NCI-H1436 (cell line): ENCODE measurements at places on chromosomes 4 and X.

- no peak for DNase-seq
These were observed 42.9 kb upstream of the PROM1 start for GRCh38 chr4:16126714-16127113.

DNA sequence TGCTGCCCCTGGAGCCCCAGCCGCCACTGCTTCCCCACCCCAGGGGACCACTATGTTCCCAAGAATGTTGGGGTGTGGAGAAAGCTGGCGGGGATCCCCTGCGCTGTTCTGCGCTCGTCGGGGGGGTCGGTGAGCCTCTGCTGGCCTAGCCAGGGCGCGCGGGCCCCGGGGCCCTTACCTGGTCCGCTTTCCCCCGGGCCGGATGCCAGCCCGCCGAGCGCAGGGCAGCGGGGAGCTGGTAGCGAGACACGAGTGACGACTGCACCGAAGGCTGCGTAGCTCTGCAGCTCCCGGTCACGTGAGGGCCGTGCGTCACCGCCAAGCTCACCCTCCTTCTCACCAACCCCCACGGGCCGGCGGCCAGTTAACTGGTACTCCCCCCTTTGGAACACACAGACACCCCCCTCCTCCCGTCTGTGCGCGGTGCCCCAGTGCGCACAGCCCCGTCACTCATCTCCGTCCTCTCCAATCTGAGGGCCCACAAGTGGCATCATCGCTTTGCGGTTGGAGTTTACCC lies at the start of gene BEX1:
Gene BEX1 (minus strand): TSS at position 254 of the 517 bp plus-strand sequence. CDS start 897 bp downstream, outside the sequence.
- peak; percentile 95 for DNase-seq

GRCh38 chr4:3369781-3370674 lies 71.7 kb upstream of the HGFAC start:
- DNase-seq = no peak

- no peak for DNase-seq
These were observed 62.8 kb downstream of the SMIM20 start for GRCh38 chr4:25976780-25977179.

- DNase-seq = no peak
These were observed 23.9 kb upstream of the CXCL13 start for GRCh38 chr4:77581724-77582123.

- no peak for DNase-seq
These were observed 69.5 kb downstream of the AASDH start for GRCh38 chr4:56317749-56318148.

GRCh38 chrX:626745-627509 lies 3.7 kb upstream of the SHOX start:
- no peak for DNase-seq

DNA sequence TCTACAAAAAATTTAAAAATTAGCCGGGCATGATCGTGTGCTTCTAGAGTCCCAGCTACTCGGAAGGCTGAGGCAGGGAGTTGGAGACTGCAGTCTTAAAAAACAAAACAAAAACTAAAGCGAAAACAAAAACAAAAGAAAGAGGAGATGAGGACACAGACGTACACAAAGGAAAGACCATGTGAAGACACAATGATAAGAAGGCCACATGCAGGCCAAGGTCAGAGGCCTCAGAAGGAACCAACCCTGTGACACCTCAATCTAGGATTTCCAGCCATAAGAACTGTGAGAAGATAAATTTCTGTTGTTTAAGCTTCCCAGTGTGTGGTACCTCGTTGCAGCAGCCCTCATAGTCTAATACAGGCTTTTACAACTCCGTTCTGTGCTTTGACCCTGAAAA lies 177.0 kb upstream of the ATP6AP2 start:
- DNase-seq = no peak

- DNase-seq = no peak
These were observed 412 bp downstream of the SLC10A3 start for GRCh38 chrX:154490021-154490413.

DNA sequence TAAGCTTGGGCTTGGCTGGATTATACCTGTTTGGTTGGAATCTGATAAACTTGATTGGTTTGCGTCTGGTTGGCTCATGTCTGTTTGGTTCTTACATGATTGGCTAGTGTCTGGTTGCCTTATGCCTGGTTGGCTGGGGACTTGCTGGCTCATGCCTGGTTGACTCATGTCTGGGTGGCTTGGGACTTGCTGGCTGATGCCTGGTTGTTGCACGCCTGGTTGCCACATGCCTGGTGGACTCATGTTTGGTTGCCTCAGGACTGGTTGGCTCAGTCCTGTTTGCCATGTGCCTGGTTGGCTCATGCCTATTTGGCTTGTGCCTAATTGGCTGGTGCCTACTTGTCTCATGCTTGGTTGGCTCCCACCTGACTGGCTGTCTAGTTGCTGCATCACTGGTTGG lies 104.5 kb downstream of the APOOL start:
- no peak for DNase-seq

- no peak for DNase-seq
These were observed 34.6 kb downstream of the HADH start for GRCh38 chr4:108024085-108024877.
